Fibroblast of skin of back (primary cell): ENCODE measurements at places on chromosomes 3 and 15.

- no peak for DNase-seq
Measured at GRCh38 chr3:125179143-125179883, 33.2 kb downstream of the SLC12A8 start.

DNA sequence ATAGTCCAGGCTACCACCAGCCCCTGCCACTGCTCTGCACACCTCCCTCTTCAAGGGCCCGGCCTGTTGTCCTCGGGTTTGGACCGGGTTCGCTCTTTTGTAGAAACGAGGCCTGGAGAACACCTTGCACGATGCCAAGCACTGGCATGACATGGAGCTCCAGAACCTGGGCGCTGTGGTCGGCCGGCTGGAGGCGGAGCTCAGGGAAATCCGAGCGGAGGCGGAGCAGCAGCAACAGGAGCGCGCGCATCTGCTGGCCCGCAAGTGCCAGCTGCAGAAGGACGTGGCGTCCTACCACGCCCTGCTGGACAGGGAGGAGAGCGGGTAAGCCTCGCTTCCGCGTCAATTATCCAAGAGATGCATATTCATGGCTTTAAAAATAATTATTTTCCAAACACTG lies 72.4 kb downstream of the BFSP2 start:
- DNase-seq, result no peak

GRCh38 chr15:39728845-39729244 lies 53.8 kb downstream of the FSIP1 start:
- peak; percentile 37 for DNase-seq

- peak; percentile 83 for DNase-seq
Measured at GRCh38 chr3:126216416-126216815, 36.0 kb upstream of the ALDH1L1 start.

DNA sequence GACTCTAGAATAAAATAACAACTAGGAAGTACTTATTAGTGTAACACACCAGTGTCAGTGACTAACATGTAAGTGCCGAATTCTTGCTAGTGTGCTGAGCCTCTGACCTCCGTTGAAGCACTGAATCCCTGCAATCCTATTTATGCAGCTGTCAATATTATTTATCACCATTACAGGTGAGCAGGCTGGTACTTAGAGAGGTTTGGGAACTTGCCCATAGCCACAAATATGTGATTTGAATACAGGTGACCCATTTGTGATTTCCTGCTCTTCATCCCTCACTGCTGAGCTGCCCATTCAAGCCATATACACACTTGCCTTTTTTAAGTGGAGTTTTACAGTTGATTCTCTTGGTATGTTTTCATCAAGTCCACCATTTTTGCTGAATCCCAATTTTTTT lies 12.2 kb downstream of the EIF4E3 start:
- DNase-seq, result no peak

GRCh38 chr15:74378848-74379247 lies 11.4 kb upstream of the CYP11A1 start:
- DNase-seq, result peak; percentile 64

DNA sequence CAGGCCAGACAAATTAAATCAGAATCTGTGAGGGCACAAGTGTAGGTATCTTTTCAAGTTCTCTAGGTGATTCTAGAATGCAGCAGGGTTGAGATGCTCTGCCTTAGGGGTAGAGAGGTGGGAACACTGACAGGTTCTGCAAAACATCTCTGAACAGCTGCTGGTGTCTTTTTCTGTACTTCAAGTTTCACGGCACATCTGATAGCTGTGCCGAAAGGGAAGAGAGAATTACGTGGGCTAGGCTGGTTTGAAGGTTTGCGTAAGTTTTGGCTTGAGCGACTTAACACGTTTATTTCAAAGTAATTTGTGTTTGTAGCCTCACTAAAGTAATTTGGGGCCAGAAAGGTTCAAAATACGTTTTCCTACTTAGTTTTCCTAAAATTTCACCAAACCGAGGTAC lies 22.5 kb downstream of the PXK start:
- DNase-seq, result no peak

DNA sequence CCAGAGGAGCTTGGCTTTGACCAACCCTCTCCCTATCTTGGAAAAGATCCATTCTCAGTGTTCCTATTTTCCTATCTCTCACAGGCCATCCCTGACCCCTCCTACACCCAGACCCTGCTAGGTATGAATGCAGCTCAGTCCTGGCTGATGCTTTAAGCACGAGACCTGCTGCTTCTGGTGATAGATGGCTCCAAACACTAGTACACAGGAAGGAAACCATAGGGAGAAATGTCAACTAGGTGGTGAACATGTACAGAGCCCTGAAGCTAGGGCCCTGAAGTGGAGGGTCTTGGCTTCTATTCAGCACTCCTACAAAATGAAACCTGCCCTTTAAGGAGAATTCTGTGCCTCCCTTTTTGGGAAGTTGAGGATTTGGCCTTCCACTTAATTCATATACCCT lies 47.4 kb upstream of the MANF start:
- no peak for DNase-seq

DNA sequence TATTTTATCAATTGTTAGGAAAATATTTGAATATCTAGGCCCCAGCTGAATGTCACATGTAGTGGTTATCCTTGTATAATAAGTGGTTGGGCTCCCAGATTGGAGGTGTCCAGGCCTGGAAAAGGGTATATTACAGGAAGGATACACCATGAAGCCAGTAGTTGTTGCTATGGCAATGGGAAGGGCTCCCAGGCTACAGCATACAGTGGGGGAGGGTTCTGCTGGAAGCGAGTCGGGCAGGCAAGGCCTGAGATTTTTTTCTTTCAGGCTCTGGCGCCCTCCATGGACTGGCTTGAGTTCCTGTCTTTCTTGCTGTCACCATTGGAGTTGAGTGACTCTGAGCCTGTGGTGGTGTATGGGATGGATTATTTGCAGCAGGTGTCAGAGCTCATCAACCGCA lies 8.9 kb downstream of the ECE2 start:
- peak; percentile 69 for DNase-seq

DNA sequence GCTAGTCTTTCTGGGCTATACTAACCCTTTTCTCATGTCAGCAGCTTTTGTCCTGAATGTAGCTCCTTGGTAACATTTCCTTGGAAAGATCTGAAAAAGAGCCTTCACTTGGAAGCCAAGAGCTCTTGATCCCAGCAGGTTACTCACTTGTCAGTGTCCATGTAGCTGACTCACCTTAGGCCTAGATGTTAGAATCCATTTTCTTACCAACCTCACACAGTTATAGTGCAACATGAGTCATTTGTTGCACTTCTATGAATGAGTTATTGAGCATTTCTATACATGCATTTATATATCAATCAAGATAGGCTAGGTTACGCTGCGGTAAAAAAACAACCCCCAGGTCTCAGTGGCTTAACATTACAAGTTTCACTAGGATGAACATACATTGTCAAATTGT lies 106.8 kb upstream of the SLC7A14 start:
- DNase-seq, result peak; percentile 30

DNA sequence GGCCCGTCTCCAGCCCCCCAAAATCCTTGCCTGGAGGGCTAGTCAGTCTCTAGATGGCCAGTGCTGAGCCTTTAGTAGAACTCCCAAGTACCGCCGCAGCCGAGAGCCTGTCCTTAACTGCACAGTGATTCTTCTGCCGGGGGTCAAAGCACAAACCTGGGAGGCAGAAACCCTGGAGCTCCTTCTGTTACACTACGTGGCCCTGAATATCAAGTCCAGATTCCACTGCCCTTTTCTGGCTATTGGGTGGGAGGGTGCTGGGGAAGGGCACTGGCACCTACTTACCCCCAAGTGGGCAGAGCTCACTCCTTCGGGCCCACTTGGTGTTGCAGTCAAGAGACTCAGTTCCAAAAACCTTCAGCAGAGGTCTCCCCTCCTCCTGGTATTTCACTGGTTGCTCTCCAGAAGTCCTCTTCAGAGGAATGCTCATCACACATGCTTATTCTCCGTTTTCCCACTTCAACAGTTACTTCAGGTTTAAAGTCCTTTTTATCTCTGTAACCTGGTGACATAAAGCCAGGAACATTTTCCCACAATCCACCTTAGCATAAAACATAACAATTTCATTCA lies 10.8 kb downstream of the PDHB start:
- peak; percentile 30 for DNase-seq

GRCh38 chr3:148863814-148864213 lies 1.3 kb upstream of the CPA3 start:
- DNase-seq, result no peak

- no peak for DNase-seq
Measured at GRCh38 chr3:159166899-159167586, 365.2 kb downstream of the MFSD1 start.

GRCh38 chr15:45131510-45131909 lies 1.7 kb downstream of the DUOX1 start:
- no peak for DNase-seq

DNA sequence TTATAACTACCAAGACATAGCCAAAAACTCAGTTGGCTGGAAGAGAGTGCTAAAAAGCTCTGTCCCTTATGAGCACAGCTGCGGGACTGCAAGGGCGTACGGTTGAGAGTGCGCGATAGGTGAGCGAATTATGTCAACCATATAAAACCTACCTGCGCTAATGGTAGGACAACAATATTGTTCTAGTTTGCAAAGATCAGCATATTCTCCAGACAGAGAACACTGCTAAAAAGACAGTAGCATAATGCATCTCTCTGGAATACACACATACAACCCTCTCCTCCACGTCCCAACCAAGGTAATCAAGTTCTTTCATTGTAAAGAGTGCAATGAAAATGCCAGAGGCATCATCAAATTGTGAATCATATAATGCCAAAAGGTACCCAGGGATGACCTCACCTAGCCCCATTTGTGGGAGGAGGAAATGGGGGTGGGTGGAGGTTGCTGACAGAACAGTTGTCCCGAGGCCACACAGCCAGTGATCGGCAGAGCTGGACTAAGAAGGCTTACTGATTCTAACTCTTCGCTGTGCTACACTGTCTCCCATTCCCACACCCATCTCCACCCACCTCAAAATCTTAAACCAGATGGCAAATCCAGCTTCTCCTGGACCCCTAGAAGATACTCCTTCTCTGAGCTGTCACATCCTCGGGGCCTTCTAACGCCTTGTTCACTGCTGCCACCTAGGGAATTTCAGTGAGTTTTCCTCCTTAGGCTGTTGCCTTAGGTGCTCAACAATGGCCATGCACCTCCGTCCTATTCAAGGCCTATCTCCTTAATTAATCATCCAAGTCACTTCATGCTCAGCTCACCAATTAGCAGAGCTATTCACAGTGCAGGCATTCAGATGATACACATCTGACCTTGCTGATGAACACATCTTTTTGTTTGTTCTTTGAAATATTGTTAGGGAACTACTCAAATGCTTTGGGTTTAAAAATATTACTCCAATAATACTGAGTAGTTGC lies 60.7 kb downstream of the RPL22L1 start:
- peak; percentile 80 for DNase-seq

- peak; percentile 63 for DNase-seq
Measured at GRCh38 chr3:150359381-150359780, 48.7 kb upstream of the TSC22D2 start.
